ENCODE measurements at places on chromosomes 5 and 9.

DNA sequence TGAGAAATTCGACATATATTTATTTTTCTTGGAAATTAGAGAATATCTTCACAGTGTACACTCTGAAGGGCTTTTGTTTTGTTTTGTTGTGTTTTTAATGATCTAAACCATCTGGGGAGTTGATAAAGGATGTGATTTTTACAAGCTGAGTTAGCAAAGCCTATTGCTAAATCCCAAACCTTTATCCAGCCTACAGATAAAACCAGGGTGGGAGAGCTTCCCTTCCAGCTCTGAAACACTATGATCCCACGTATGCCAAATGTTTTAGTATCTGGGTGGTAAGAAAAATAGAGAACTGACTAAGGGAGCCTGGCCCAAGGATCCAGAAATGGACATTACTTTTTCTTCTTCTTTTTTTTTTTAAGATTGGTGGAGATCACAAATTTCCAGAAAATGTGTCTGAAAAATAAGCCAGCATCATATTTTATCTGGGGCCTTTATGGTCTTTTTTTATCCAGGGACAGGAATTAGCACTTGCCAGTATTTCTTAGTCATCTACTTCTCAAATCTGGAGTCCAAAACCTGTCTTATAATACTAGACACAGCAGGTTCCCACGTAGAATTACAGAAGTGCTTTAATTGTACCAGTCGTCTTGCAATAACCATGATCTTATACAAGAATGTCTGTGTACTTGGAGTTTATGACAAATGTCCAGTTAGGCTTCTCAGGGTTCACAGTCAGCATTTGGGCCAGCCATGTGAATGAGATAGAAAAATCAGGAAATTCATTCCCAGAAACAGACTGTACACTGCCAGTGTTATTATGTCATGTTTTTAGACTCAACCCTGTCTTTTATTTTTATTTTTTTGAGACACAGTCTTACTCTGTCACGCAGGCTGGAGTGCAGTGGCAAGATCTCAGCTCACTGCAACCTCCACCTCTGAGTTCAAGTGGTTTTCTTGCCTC, 290.8 kb upstream of the MPDZ start:
- peak; percentile 94 for DNase-seq

DNA sequence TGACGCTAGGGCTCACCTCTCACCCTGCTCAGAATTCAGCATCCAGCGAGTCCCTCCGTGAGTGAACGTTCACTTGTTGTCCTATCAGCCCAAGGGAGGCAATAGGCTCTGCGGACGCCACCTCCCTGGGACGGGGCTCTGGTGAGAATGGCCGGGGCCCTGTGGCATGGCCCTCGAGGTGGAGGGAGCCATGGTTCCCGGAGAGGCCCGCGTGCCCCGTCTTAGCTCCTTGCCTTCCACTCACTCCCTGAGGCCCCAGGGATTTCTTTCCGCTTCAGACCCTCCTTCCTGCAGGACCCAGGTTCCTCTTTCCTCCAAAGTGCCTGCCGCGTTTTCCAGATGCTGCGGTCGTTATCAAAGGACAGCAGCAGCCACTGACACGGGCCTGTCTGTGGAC, 21.5 kb downstream of the EXOC3 start:
- no peak for DNase-seq

DNA sequence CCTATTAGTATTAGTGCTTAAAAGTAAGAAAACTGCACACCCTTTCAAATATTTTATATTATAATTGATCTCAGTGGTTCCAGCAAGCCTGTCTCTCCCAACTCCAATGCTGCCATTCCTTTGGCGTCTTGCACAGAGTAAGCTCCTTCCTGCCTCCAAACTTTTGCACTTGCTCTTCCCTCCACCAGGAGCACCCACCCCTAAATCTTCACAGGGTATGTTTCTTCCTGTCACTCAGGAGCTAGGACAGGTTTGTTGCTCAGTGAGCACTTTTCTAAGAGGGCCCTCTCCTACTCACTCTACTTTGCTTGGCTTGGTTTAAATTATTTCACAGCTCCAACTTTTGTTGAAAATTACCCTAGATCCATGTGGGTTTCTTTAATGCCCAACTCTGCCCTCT, 189.1 kb upstream of the ADRA1B start:
- DNase-seq = no peak

DNA sequence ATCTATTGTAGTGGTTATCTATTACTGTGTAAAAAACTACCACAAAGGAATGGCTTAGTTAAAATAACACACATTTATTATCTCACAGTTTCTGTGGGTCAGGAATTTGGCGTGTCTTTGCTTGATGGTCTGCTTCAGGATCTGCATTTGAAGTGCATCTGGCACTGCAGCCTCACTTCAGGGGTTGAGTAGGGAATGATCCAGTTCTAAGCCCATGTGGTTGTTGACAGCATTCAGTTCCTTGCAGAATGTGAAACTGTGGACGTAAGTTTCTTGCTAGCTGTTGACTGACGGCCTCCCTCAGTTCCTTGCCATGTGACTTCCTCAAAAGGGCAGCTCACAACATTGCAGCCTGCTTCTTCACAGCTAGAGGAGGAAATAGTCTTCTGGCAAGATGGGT, 2.1 kb upstream of the OGN start:
- peak; percentile 39 for DNase-seq

GRCh38 chr5:127428748-127429147, 88.7 kb upstream of the PRRC1 start:
- DNase-seq = peak; percentile 11

Data from fibroblast of pulmonary artery (primary cell).